Type B pancreatic cell (in vitro differentiated cells): ENCODE measurements at places on chromosomes 7 and 10. TPM values are rescaled to one million over a fixed set of nuclear protein-coding genes. Genes with fewer than 3 reads are reported as not detected.
A peak's percentile ranks its signal among the peaks of the same experiment; 100 is the strongest.

Gene RNF32
- 1.4 and 2.6 TPM in 2 replicates for total RNA-seq

Gene SEMA3A
- total RNA-seq, result 28.2 and 77.1 TPM in 2 replicates

Gene PHKG1
- 1.8 TPM in 1 of 2 replicates, not detected in the other for total RNA-seq

Gene TMEM130
- 0.17 and 1.2 TPM in 2 replicates for total RNA-seq

Gene IFIT1B
- not detected in 2 replicates for total RNA-seq

Gene PANK1
- 32.5 and 33.5 TPM in 2 replicates for total RNA-seq

Gene KLF14
- total RNA-seq, result 0.55 and 0.94 TPM in 2 replicates

Gene BBS9
- total RNA-seq, result 13.0 and 19.7 TPM in 2 replicates

Gene DKK1
- total RNA-seq, result 6.9 and 33.2 TPM in 2 replicates

- H3K4me3 ChIP-seq, result no peak overlapping the region
- no peak overlapping the region for H3K27ac ChIP-seq
- no peaks in the 10 kb centered on the region for H3K36me3 ChIP-seq
- H3K27me3 ChIP-seq, result no peaks in the 10 kb centered on the region
- no peak for DNase-seq
Measured at GRCh38 chr7:125396466-125397151, 467.0 kb upstream of the POT1 start.

- H3K36me3 ChIP-seq, result peaks cover 1% of the 10 kb centered on the region
- H3K27ac ChIP-seq, result no peak overlapping the region
- no peak overlapping the region for H3K4me3 ChIP-seq
- DNase-seq, result no peak
- peaks cover 3% of the 10 kb centered on the region for H3K4me1 ChIP-seq
Measured at GRCh38 chr7:158966780-158967390, 110.5 kb downstream of the DYNC2I1 start.

DNA sequence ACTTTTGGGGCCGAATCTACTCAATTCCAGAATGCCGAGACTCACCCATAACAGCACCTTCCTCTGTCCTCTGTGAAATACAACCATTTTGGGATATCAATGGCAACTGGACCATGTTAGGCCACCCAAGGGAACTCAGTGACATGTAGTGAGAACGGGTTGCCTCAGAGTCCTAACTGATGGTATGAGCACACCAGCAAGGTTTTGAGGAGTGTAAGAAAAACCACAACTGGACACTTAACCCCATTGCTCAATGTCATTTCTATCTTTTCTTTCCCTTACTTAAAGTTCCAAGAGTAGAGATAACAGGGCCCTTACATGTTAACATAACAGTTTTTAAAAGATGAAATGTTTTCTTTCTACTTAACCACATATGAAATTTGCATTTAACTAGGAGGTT is 67.1 kb downstream of the TNS3 start:
- peaks cover 19% of the 10 kb centered on the region for H3K36me3 ChIP-seq
- H3K27ac ChIP-seq, result no peak overlapping the region
- H3K4me3 ChIP-seq, result no peak overlapping the region
- DNase-seq, result no peak

DNA sequence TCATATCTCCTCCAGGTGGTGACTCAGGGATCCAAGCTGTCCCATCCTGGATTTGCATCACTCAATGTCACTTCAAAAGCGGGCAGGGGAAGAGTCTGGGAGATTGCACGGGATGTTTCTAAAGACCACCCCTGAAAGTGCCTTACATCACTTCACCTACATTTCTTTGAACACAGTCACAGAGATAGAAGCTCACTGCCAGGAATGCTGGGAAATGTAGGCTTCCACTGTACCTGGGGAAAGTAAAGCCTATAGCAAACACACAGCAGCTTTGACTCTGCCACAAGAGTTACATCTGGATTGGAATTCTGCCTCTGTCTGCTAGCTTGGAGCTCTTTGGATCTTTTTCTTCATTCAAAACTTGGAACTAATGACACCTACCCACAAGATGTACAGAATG is 300.9 kb downstream of the WDR11 start:
- H3K4me3 ChIP-seq, result no peak overlapping the region
- H3K36me3 ChIP-seq, result no peaks in the 10 kb centered on the region
- no peak for DNase-seq
- H3K4me1 ChIP-seq, result peaks cover 17% of the 10 kb centered on the region
- H3K27ac ChIP-seq, result no peak overlapping the region

- peaks cover 3% of the 10 kb centered on the region for H3K4me1 ChIP-seq
- DNase-seq, result no peak
- no peak overlapping the region for H3K27ac ChIP-seq
Measured at GRCh38 chr7:123581162-123581459, 20.5 kb upstream of the ASB15 start.

- no peak for DNase-seq
- H3K4me1 ChIP-seq, result no peaks in the 10 kb centered on the region
- H3K27ac ChIP-seq, result no peak overlapping the region
- H3K27me3 ChIP-seq, result no peaks in the 10 kb centered on the region
- peaks cover 9% of the 10 kb centered on the region for H3K36me3 ChIP-seq
- no peak overlapping the region for H3K4me3 ChIP-seq
Measured at GRCh38 chr10:33092596-33092995, 134.6 kb upstream of the ITGB1 start.

GRCh38 chr10:116115036-116115641 is 157.9 kb downstream of the GFRA1 start:
- H3K36me3 ChIP-seq, result peaks cover 11% of the 10 kb centered on the region
- no peak overlapping the region for H3K4me3 ChIP-seq
- H3K27ac ChIP-seq, result no peak overlapping the region
- peaks cover 9% of the 10 kb centered on the region for H3K4me1 ChIP-seq
- peaks cover 13% of the 10 kb centered on the region for H3K27me3 ChIP-seq

- no peak overlapping the region for H3K27ac ChIP-seq
- H3K4me3 ChIP-seq, result no peak overlapping the region
- peaks cover 42% of the 10 kb centered on the region for H3K4me1 ChIP-seq
- H3K36me3 ChIP-seq, result peaks cover 26% of the 10 kb centered on the region
- no peak for DNase-seq
Measured at GRCh38 chr10:60896810-60897209, 47.2 kb downstream of the RHOBTB1 start.

DNA sequence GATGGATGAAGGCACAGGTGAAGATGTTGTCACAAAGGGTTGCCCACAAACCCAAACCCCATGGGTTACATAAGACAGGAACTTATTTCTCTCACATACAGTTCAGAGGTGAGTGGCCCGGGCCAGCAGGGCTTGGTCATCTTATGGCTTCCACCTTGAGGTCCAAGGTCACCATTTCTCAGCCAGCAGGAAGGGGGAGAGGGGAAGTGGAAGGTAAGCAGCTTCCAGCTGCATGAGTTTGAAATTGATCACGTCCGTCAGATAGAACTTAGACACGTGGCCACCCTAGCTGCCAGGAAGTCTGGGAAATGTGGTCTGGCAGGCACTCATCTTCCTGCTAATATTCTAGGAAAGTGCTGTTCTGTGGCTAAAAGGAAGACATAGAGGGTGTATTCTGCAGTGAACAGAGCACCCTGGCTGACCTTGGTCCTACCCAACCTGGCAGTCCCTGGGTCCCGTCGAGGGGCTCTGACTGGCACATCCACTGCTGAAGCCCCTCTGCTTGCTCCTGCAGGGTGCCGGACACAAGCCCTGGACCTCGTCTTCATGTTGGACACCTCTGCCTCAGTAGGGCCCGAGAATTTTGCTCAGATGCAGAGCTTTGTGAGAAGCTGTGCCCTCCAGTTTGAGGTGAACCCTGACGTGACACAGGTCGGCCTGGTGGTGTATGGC is 49.5 kb downstream of the VWA2 start:
- DNase-seq, result no peak
- no peak overlapping the region for H3K27ac ChIP-seq
- H3K27me3 ChIP-seq, result no peaks in the 10 kb centered on the region
- no peak overlapping the region for H3K4me3 ChIP-seq

DNA sequence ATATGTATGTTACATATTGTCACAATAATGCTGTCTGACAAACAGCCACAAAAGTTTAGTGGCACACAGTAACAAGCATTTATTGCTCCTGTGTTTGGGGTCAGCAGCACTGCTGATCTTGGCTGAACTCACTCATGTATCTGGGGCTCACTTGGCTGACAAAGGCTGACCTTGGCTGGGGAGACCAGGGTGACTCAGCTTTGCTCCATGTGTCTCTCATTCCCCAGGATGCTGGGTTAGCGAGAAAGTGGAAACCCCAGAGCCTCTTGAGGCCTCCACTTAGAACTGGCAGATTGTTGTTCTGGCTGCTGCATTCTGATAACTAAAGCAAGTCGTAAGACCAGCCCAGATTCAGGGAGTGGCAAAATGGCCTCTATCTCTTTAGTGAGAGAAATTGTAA is 217.3 kb upstream of the HABP2 start:
- no peak for DNase-seq
- no peaks in the 10 kb centered on the region for H3K36me3 ChIP-seq

DNA sequence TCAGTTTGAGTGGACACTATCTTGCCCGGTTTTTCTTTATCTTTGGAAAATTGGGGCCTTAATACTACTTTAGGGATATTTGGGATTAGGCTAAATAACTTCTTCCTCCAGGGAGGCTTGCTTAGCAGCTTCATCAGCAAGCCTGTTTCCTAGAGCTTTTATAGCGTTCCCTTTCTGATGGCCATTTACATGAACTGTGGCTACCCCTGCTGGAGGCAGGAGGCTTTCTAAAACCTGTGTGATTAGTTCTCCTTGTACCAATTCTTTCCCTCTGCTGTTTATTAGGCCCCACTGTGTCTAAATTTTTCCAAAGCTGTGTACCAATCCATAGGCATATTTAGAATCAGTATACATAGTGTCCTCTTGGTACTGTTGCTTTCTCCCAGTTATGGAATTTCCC is 61.7 kb upstream of the CNTNAP2 start:
- no peak overlapping the region for H3K4me3 ChIP-seq
- no peaks in the 10 kb centered on the region for H3K36me3 ChIP-seq
- no peak for DNase-seq
- no peaks in the 10 kb centered on the region for H3K4me1 ChIP-seq

DNA sequence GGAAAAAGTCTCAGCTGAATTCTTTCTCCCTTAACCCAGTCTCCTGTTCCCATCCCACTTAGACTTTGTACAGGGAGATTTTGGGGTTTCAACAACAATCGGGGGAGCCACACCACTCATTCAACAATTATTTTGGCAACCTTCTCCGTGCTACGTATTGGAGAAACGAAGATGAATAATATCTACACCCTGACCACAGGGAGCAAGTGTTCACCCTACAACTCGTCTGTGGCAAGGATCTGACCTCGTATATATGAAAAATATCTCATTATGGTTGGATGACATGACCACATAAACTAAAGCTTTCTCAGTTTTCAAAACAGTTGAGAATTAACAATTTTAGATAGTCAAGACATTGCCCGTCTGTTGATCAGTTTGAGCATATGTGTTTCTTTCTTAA is 302.1 kb downstream of the CACNA2D1 start:
- no peak for DNase-seq
- H3K4me3 ChIP-seq, result no peak overlapping the region
- no peaks in the 10 kb centered on the region for H3K36me3 ChIP-seq
- H3K27ac ChIP-seq, result no peak overlapping the region

DNA sequence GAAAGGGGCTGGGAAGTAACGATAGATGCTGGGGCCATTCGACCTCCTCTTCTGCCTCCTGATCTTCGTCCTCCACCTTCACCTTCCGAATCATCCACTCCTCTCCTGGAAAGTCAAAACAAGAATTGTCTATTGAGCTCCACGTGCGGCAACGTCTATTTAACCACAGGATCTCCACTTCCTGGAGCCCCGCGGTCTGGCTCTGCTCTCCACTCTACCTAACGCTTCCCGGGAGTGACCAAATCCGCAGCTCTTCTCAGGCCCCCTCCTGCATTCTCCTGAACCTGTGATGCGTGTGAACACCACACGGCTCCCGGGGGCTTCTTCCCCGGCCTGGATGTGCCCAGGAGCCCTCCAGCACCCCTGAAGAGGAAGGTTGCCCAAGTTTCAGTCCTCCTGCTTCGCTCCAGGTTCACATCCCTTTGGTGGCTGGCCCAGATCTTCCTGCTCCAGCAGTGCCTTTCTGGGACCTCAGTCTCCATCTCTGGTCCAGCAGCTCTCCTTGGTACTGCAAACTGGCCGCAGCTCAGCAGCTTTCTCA is 7.2 kb downstream of the ZNF467 start:
- peaks cover 9% of the 10 kb centered on the region for H3K4me1 ChIP-seq
- peak overlapping the region; percentile 39 for H3K27ac ChIP-seq
- no peak for DNase-seq
- peak overlapping the region; percentile 83 for H3K4me3 ChIP-seq

DNA sequence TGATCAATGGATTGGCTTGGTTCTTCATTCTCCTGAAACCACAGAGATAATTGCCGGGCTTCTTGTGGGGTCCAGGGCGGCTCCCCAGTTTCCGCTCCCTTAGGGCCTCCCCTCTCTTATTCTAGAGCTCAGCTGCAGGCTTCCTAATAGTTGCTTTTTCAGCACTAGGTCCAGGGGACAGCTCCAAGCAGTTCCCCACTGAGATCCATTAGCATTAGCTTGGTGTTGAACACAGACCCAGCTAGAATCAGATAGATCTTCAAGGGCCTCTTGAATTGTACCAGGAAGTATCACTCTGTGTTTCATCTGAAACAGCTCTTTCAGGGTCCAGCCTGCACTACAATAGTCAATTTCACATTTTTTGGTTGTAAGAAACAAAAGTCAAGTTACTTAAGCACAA is 238.7 kb downstream of the SEC23IP start:
- H3K36me3 ChIP-seq, result no peaks in the 10 kb centered on the region
- H3K27ac ChIP-seq, result no peak overlapping the region
- H3K4me1 ChIP-seq, result peaks cover 6% of the 10 kb centered on the region

DNA sequence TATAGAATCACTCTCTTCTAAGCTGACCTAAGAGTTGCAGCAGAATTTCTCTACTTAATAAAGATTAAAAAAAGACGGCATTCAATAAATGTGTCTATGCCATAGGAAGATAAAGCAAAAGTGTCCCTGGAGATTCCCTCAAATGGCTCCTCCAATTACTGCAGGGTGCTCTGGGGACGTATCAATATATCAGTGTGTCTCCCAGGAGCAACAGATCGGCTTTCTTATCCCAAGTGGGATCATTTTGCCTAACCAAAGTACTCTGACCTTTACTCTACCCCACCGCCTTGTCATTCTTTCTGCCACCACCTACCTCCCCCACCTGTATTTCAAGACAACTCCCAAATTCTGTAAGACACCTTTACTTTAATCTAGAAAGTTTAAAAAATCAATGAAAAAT is 202.0 kb upstream of the SEMA3C start:
- DNase-seq, result no peak
- H3K4me3 ChIP-seq, result no peak overlapping the region
- no peaks in the 10 kb centered on the region for H3K36me3 ChIP-seq
- H3K4me1 ChIP-seq, result peaks cover 10% of the 10 kb centered on the region

- no peaks in the 10 kb centered on the region for H3K27me3 ChIP-seq
- H3K4me1 ChIP-seq, result peaks cover 17% of the 10 kb centered on the region
- no peak overlapping the region for H3K27ac ChIP-seq
- H3K36me3 ChIP-seq, result peaks cover 3% of the 10 kb centered on the region
Measured at GRCh38 chr7:13915891-13916290, 73.6 kb downstream of the ETV1 start.

DNA sequence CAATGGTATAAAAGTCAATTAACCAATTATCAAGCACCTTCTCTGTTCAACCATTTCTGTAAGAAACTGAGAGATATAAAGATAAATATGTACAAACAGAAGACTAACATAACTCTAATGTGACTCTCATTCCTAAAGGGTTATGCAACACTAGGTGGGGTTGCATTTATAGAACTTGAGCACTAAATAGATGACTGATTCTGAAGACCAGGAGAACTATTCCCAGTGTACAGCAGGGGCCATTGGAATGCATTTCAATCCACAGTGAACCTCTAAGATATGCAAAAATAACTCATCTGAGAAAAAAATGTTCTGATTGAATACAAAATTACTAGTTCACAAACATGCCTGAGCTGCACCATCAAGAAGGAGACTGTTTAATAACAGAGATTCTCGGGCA is 341.2 kb upstream of the STEAP1 start:
- no peak overlapping the region for H3K4me3 ChIP-seq
- no peaks in the 10 kb centered on the region for H3K27me3 ChIP-seq
- no peak overlapping the region for H3K27ac ChIP-seq
- no peaks in the 10 kb centered on the region for H3K4me1 ChIP-seq
- H3K36me3 ChIP-seq, result no peaks in the 10 kb centered on the region
